Upper lobe of left lung (tissue), 6 donors: ENCODE measurements at places on chromosomes 3 and 15. TPM values are rescaled to one million over a fixed set of nuclear protein-coding genes. Genes with fewer than 3 reads are reported as not detected.
A peak's percentile ranks its signal among the peaks of the same experiment; 100 is the strongest.

- no peak for DNase-seq
Observed at GRCh38 chr3:14280326-14280725, 101.7 kb downstream of the LSM3 start.

Gene ALCAM
- total RNA-seq = 147 TPM

- DNase-seq = no peak
Observed at GRCh38 chr3:40580494-40581091, 55.8 kb downstream of the ZNF621 start.

Gene GOLGA8T
- total RNA-seq = not detected

- DNase-seq = no peak
Observed at GRCh38 chr3:114362815-114363214, 69.0 kb downstream of the TIGIT start.

GRCh38 chr3:15331606-15332404 is 581 bp downstream of the SH3BP5 start:
- peak; percentile 50 for DNase-seq

Gene SCN11A
- total RNA-seq = 0.10 TPM

Gene PPP2R3A
- 5.5 TPM for total RNA-seq

Gene CCDC39
- 3.1 TPM for total RNA-seq

Gene DUOXA2
- not detected for total RNA-seq

GRCh38 chr3:140708815-140709214 is 31.0 kb downstream of the TRIM42 start:
- DNase-seq = no peak

Gene CHRM5
- not detected for total RNA-seq

Gene LRTM1
- not detected for total RNA-seq

GRCh38 chr3:39432342-39432741 is 25.8 kb downstream of the RPSA start:
- no peak for DNase-seq

- DNase-seq = no peak
Observed at GRCh38 chr3:66398228-66399025, 102.4 kb downstream of the LRIG1 start.

- DNase-seq = no peak
Observed at GRCh38 chr3:161081633-161082032, 23.5 kb downstream of the B3GALNT1 start.

Gene KCNMB3
- 3.0 TPM for total RNA-seq

- DNase-seq = no peak
Observed at GRCh38 chr15:52225230-52225629, 34.0 kb upstream of the GNB5 start.

DNA sequence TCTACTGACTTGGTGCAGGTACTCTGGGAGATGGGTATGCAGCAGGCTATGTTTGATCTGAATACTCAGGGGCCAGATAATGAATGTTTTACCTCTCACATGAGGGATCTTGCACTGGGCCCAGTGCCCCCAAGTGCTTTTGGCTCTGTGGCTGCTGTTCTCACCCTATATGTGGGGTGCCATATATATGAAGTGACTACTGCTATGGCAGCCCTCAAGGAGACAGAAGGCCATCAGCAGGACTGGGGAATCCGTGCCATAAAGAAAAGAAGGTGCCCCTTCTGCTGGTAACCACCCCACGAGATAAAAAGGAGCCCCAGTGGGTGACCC is 302.1 kb downstream of the ZPLD1 start:
- DNase-seq = no peak

DNA sequence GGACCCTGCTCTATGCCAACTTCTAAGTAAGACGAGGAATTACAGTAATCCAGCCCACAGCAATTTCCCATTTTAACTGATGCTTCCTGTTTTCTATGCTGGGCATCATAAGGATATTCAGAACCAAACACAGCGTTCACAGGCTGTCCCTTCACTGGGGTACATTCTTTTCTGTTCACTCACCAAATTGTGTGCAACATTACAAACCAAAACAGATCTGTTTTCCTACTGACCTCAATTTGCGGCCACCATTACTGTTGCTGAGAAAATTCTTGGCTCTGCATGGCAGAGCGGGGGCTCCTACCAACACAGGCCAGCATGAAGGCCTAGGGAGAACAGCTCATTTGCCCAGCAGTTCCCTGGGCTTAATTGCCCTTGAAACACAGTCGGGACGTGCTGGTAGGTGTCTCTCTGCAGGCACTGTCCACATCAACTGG is 76.5 kb downstream of the MYO1E start:
- DNase-seq = no peak

GRCh38 chr3:187942658-187943241 is 197.5 kb upstream of the BCL6 start:
- DNase-seq = no peak

Gene ZNF774
- total RNA-seq = 3.2 TPM

- DNase-seq = peak; percentile 45
Observed at GRCh38 chr15:58568157-58568571, 136.4 kb downstream of the LIPC start.

GRCh38 chr15:69031013-69032001 is 16.8 kb downstream of the NOX5 start:
- peak; percentile 66 for DNase-seq
